ENCODE measurements at places on chromosomes 16 and 17. TPM values are rescaled to one million over a fixed set of nuclear protein-coding genes. Genes with fewer than 3 reads are reported as not detected.
A peak's percentile ranks its signal among the peaks of the same experiment; 100 is the strongest.

GRCh38 chr17:50425682-50426471 lies at the start of gene ACSF2:
TSS of gene ACSF2 (plus strand) at chr17:50426218. CDS start at chr17:50426262, 44 bp downstream.
- peak within 1 kb of the TSS; percentile 57 for H3K4me3 ChIP-seq
- H3K27ac ChIP-seq: no peak within 1 kb of the TSS
- peak; percentile 71 for DNase-seq
- no peaks in the 10 kb centered on the region for H3K36me3 ChIP-seq

DNA sequence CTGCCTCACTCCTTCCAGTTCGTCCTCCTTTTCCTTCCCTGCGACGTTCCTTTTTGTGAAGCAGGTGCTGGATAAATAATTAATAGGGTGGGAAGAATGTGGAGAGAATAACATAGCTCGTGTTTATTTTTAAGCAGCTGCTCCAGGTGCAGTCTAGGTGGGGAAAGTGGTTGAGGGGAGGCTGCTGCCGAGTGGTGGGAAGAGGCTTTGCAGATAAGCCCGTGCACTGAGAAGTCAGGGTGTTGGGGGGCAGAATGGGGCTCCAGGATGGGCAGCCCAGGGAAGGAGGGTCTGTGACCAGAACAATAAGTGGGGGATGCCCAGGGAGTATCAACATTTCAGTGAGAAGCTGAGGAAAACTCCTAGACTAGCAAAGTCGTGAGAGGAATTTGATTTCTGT lies 300.5 kb downstream of the CPPED1 start:
- no peaks in the 10 kb centered on the region for H3K36me3 ChIP-seq
- H3K4me3 ChIP-seq: no peak overlapping the region
- no peaks in the 10 kb centered on the region for H3K4me1 ChIP-seq
- H3K27ac ChIP-seq: no peak overlapping the region

DNA sequence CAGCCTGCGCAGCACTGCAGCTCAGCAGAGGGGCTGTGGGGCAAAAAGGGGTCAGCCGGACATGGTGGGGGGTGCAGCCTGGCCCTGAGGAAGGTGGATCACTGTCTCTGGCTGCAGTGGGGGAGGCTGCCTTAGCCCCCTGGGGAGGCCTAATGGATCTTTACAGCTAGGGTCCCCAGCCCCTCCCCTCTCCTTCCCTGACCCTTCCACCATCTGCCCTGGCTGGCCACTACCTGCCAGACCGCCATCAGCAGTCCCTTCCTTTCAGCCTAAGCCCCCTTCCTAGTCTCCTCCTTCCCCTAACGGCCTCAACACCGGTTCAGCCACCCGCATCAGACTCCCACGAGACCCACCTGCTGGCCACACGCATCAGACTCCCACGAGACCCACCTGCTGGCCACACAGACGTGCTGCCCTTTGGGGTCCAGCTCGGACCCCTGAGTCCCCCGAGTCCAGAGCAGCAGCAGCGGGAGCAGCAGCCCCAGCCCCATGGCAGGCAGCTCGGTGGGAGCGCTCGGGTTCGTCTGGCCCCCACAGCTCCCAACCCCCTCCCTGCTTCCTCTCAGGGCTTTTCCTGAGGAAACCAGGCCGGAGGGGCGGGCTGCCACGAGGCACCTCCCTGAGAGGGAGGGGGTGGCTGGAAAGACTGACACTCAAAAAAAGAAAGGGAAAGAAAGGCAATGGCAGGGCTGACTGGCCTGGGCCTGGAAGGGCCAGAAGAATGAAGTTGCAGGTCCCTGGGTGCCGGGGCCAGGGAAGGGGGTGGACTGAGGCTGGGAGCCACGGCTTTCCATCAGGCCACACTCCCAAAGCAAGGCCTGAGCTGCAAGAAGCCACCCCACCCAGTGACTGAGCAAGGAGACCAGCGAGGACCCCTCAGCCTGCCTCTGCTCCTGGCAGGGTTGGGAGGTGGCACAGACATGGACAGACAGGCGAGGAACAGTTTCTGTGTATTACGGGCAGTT lies at the start of gene SCARF1:
Gene SCARF1, minus strand, starts transcription at position 526 of the 965 bp plus-strand sequence. Its CDS starts 35 bp downstream, at position 491.
- H3K4me1 ChIP-seq: peaks cover 12% of the 10 kb centered on the region
- no peak for DNase-seq

DNA sequence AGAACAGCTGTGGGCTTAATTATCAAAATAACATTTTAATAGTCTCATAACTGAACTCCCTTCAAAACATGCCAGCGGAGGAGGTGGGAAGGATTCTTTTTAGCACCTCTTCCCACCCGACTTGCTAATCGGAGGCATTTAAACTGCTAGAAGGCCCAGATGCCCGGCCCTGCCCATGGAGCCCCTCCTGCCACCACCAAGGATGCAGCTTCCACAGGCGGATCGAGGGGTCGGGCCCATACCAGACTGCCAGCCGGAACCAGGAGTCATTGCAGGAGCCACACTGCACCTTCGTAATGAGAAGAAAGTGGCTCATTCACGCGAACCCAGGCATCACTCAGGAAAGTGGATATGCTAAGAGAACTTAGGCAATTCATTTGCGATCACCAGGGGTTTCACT lies 201.2 kb downstream of the C16orf78 start:
- H3K27me3 ChIP-seq: no peaks in the 10 kb centered on the region
- no peak overlapping the region for H3K4me3 ChIP-seq
- DNase-seq: no peak

DNA sequence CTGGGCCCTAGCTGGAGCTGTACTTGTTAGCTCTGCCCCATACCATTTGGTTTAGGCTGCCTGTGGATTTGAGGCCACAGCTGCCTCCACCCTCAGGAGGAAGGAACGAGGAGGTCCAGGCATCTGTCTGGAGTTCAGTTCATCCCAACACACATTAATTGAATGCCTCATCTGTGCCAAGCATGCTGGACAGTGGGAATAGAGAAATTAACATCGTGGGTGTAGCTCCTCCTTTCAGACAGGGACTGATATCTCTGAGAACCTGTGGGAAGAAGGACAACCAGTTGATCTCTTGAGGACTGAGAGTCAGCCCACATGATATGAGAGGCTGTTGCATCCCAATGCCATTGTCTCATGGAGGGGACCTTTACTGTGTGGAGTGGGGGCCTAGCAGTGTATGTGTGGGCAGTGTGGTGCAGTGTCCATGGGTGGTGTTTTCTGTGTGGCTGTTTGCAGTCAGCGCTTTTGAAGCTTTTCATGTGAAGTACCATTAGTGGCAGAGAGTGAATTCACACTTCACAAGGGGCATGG lies 29.4 kb upstream of the DDX52 start:
- DNase-seq: no peak
- no peaks in the 10 kb centered on the region for H3K27me3 ChIP-seq
- H3K36me3 ChIP-seq: no peaks in the 10 kb centered on the region
- no peak overlapping the region for H3K4me3 ChIP-seq
- H3K4me1 ChIP-seq: no peaks in the 10 kb centered on the region

DNA sequence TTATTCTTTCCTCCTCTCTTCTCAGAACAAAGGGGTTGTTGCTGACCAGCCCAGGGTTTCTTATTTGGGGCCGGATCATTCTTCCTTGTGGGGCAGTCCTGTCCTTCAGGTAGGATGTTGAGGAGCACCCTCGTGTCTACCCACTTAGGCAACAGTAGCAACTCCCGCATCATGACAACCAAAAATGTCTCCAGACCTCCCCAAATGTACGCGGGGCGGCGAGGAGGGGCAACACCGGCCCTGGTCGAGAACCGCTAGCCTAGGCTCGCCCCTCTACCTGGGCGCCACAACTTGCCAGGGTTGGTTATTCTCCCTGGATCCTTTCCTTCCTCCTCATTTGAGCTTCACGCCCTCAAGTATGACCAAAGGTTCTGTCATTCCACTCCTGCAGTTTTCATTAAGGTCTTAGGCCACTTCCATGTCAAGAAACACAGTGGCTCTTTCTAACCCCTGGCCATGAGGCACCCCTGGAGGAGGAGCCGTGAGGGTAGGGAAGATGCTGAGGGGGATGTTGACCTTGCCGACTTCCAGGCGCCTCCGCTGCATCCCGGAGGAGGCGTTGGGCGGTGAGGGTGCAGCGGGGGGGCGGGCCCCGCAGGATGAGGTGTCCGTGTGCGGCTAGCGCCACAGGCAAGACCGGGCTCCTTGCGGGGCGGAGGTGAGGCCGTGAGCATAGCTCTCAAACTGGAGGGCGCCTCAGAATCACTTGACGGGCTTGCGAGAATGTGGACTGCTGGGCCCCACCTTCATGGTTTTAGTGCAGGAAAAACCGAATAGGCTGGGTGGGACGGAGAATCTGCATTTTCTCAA lies 712 bp upstream of the SPECC1 start:
- H3K27me3 ChIP-seq: peaks cover 61% of the 10 kb centered on the region
- H3K4me1 ChIP-seq: peaks cover 5% of the 10 kb centered on the region
- no peaks in the 10 kb centered on the region for H3K36me3 ChIP-seq
- peak overlapping the region; percentile 52 for H3K4me3 ChIP-seq

GRCh38 chr16:80683646-80684045 lies 120.8 kb downstream of the CDYL2 start:
- no peaks in the 10 kb centered on the region for H3K36me3 ChIP-seq
- H3K4me1 ChIP-seq: no peaks in the 10 kb centered on the region
- no peak overlapping the region for H3K27ac ChIP-seq
- no peak for DNase-seq

GRCh38 chr16:87016046-87017035 lies 300.9 kb downstream of the C16orf95 start:
- DNase-seq: no peak
- no peak overlapping the region for H3K4me3 ChIP-seq
- H3K36me3 ChIP-seq: no peaks in the 10 kb centered on the region
- no peak overlapping the region for H3K27ac ChIP-seq

- no peaks in the 10 kb centered on the region for H3K4me1 ChIP-seq
- H3K4me3 ChIP-seq: no peak overlapping the region
- DNase-seq: no peak
- H3K36me3 ChIP-seq: no peaks in the 10 kb centered on the region
These were observed 9.8 kb upstream of the SLC6A2 start for GRCh38 chr16:55645986-55646385.

- H3K36me3 ChIP-seq: peaks cover 37% of the 10 kb centered on the region
- H3K27me3 ChIP-seq: no peaks in the 10 kb centered on the region
- no peak overlapping the region for H3K27ac ChIP-seq
- no peak overlapping the region for H3K4me3 ChIP-seq
These were observed 74.7 kb upstream of the CIBAR2 start for GRCh38 chr16:85187002-85187401.

GRCh38 chr17:33521784-33522183 lies 228.7 kb upstream of the ASIC2 start:
- H3K4me1 ChIP-seq: no peaks in the 10 kb centered on the region
- no peak overlapping the region for H3K4me3 ChIP-seq
- no peaks in the 10 kb centered on the region for H3K27me3 ChIP-seq
- H3K27ac ChIP-seq: no peak overlapping the region

DNA sequence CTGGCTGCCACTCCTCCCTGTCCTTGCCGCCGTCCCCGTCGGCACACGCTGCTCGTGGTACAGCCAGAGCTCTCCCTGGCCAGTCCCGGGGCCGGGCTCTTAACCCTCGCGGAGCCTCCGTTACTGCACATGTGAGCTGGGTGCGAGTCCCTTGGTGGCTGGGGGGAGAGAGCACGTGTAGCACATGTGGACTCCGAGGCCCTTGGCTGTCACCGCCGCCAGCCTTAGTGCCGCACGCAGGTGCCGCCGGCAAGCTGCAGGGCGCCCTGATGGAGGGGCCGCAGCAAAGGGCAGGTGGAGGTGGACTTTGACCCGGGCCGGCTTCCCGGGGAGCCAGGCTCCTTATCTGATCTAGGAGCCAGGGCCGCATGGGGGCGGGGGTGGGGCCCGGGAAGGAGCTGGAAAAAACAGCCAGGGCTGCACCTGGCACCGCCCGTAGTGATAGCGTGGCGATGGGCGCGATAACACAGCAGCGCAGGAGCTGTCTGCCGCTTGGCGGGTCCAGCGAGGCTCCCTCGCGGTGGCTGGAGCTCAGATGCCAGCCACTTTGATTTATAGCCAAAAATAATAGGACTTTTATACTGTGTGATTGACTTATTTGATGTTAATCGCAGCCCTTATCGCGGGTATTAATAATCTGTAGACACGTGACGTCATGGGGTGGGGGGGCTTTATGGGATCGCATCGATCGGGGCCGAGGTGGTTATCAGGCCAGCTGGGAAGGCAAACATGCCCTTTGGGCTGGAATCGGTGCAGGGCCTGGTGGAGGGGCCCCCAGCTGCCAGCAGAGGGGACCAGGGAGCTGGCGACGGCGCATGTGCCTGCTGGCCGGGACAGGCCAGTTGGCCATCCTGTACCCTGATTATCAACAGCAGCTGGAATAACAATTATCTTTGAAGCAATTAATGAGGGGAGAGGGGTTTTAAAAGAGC lies 35.1 kb downstream of the ZFPM1 start:
- H3K27ac ChIP-seq: no peak overlapping the region
- H3K36me3 ChIP-seq: no peaks in the 10 kb centered on the region
- DNase-seq: no peak
- no peaks in the 10 kb centered on the region for H3K4me1 ChIP-seq
- no peaks in the 10 kb centered on the region for H3K27me3 ChIP-seq

DNA sequence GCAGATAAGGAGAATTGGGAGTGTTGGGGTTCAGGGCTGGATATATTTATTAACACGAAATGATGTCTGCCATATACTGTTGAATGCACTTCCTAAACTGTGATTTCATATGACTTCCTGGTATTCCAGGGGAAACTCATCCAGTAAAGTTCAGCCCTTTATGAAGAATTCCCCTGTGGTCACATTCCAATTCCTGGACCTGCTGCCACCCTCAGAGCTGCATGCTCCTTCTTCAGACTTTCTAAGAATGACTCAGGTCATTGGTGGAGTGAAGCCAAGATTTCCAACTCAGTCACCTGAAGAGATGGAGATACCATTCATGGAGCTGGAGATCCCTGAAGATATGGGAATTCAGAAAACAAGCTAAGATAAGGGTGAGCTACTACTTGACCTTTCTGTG lies 114.2 kb upstream of the TMEM97 start:
- H3K4me1 ChIP-seq: no peaks in the 10 kb centered on the region
- no peaks in the 10 kb centered on the region for H3K36me3 ChIP-seq
- no peak overlapping the region for H3K27ac ChIP-seq
- DNase-seq: no peak

DNA sequence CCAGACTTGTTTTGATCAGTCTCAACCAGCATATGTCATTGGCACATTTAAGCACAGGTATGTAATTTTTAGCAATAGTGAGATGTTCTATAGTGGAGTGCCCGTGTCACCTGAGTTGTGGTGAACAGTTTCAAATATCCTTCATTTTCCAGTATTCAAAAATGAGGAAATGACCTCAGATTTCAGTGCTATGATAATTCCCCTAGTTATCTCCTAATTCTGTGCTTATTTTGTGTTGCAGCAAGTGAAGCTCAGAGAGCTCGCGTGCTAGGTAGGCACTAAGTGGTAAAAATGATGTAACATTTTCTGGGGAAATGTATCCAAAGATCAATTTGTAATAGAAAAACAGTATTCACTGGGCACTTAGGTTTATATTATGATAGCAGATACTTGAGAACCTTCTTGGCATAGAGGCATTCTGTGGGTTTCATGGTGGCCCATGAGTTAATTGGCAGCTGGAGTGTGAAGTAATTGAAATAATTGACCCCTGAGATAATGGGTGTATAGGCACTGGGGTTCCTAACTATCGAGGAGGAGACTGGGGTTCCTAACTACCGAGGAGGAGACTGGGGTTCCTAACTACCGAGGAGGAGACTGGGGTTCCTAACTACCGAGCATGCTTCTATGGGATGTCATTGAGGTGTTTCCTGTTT lies 159.1 kb downstream of the PRKCA start:
- peaks cover 13% of the 10 kb centered on the region for H3K4me1 ChIP-seq
- H3K27me3 ChIP-seq: no peaks in the 10 kb centered on the region
- no peak for DNase-seq

- H3K4me1 ChIP-seq: no peaks in the 10 kb centered on the region
- no peaks in the 10 kb centered on the region for H3K27me3 ChIP-seq
- no peaks in the 10 kb centered on the region for H3K36me3 ChIP-seq
These were observed 33.3 kb downstream of the PKD1L3 start for GRCh38 chr16:71966932-71967331.

The SLC16A6 gene
- total RNA-seq: 0.67 TPM

The CACNG4 gene
- total RNA-seq: 9.7 TPM

The CIITA gene
- total RNA-seq: not detected

The NLRC3 gene
- 0.09 TPM for total RNA-seq

The CHST4 gene
- total RNA-seq: not detected

The KRT36 gene
- not detected for total RNA-seq

The KRT15 gene
- not detected for total RNA-seq

The RUNDC3A gene
- total RNA-seq: 1.2 TPM

The NPB gene
- total RNA-seq: 0.75 TPM

All from A673 (cell line).